Panc1 (cell line): ENCODE measurements at places on chromosomes 2 and 18. TPM values are rescaled to one million over a fixed set of nuclear protein-coding genes. Genes with fewer than 3 reads are reported as not detected.

DNA sequence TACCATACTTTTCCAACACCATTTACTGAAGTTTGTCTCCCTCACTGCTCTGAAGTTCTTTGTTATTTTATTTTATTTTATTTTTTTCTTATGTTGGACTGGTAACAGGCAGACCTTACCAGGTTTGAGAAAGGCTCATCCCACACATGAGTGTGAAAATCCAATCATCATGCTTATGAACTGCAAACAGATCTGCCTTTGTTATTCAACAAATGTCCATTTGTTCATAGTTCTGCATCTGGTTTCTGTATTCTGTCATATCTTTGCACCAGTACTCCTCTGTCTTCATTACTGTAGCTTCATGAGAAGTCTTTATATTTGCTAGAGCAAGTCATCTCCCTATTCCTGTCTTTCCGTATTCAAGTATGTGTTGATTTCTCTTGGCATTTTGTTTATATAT, 5.3 kb downstream of the RNU2-63P start:
- no peak for DNase-seq

DNA sequence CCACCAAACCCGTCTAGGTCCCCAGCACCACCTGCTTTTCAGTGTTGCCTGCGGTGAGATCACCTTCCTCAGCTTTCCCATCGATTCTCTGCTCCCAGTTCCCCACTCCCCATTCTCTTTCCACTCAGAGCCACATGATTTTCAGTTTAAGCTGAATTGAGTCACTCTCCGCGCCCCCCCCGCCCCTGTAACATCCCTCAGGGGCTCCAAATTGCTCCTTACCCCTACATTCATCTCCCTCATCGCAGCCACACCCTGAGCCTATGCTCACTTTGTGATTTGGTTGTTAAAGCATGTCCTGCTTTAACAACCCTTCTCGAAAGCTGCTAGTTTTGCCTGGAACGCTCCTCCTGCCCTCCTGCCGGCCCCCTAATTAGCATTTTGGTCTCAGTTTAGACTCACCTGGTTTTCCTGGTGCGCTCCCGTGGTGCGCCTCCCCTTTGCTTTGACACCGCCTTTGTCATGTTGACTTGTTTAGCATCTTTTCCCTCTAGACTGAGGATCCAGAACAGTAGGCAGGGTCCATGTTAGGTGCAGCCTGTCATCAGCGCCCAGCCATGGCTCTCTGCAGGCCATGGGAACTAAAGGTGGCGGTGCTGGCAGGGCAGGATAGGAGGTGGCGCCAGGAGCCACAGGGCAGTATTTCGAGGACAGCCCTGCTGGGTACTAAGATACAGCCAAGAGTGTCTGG, 60.8 kb downstream of the ST3GAL5 start:
- no peak for DNase-seq

DNA sequence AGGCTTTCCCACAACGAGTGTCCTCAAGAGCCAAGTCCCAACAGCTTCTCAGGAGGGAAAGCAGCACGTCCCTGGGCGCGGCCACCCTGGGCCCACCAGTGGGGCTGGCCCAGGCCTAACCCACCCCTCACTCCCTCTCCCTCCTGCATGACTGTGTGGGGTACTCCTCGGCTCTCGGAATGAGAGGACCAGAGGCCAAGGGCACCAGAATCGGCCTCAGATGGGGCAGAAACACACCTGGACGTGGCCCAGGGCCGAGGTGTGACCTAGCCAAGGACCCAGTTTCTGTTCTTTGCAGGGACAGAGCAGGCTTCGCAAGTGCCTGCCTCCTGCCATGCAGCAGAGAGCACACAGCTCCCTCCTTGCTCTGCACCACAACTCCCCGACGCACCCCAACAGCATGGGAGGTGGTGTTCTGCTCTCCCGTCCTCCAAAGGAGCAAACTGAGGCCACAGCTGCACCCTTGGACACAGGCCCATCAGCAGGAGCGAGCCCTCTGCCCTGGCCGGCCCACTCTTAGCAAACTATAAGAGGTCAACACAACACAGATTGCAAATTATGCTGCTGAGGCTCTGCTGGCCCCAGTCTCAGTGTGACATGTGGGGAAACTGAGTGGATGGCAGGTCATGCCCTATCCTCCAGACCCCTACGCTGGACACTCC, 19.7 kb downstream of the HS6ST1 start:
- no peak for DNase-seq

The SPC25 gene
- total RNA-seq, result 21.1 TPM

The ZNF521 gene
- total RNA-seq, result 0.15 TPM

GRCh38 chr2:188473306-188473705, 181.6 kb downstream of the GULP1 start:
- no peak for DNase-seq

GRCh38 chr2:46978723-46979122, 63.1 kb upstream of the MCFD2 start:
- no peak for DNase-seq

- no peak for DNase-seq
These were observed 66.1 kb upstream of the NXPH2 start for GRCh38 chr2:138846216-138846821.

The KCNK3 gene
- 32.8 TPM for total RNA-seq

The TUBB8B gene
- total RNA-seq, result not detected

The FAM110C gene
- 0.13 TPM for total RNA-seq

- no peak for DNase-seq
These were observed 28.4 kb downstream of the ACYP2 start for GRCh38 chr2:54143780-54144179.

The DLX1 gene
- total RNA-seq, result 3.5 TPM

DNA sequence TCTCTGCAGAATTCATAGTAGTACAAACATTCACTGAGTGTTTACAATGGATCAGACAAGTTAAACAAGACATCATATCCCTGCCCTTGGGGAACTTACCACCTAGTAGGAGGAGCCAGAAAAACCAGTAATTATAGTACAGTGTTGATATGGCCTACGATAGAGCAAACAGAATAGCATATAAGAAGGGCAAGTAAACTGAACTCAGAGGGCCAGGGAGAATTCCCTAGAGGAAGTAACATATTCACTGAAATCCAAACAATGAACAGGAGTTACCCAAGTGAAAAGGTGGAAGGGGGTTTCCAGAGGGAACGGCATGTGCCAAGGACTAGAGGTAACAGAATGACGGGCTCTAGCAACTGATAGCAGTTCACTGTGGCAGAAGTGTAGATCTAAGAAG, 34.1 kb downstream of the NHEJ1 start:
- no peak for DNase-seq

The SERPINB11 gene
- not detected for total RNA-seq
